ENCODE measurements at places on chromosomes 2 and 18.
A peak's percentile ranks its signal among the peaks of the same experiment; 100 is the strongest.

GRCh38 chr2:80393991-80394390 is 89.4 kb upstream of the LRRTM1 start:
- no peak for DNase-seq

- DNase-seq: peak; percentile 52
Observed at GRCh38 chr2:109736177-109736827, 57.8 kb upstream of the RGPD5 start.

DNA sequence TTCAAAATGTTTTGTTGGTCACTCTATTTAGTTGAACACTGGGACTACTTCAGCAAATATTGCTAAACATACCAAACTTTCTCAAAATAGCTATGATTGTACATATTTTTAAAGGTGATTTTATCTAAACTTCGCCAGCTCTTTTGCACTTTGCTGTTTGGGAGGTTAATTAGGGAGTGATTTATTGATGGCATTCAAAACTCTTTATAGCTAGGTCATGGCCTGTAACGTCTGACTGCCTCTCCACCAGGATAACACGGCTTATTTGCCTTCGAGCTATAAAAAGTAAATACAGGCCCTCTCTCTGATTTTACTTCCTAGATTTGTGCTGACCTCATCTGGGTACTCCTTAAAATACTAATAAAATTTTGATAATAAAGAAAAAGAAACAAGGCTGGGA is 931.9 kb downstream of the DCDC2C start:
- DNase-seq: no peak

- DNase-seq: no peak
Observed at GRCh38 chr18:29226213-29226612, 1049.3 kb upstream of the CDH2 start.

DNA sequence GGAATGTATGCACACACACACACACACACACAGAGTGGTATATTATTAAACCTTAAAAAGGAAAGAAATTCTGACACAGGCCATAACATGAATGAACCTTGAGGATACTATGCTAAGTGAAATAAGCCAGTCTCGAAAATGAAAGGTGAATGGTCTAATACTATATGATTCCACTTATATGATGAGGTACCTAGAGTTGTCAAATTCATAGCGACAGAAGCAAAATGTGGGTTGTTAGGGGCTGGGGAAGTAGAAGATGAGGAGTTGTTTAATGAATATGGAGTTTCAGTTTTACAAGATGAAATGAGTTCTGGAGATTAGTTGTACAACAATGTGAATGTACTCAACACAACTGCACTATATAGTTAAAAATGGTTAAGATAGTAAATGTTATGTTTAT is 118.1 kb downstream of the ABCA12 start:
- no peak for DNase-seq

DNA sequence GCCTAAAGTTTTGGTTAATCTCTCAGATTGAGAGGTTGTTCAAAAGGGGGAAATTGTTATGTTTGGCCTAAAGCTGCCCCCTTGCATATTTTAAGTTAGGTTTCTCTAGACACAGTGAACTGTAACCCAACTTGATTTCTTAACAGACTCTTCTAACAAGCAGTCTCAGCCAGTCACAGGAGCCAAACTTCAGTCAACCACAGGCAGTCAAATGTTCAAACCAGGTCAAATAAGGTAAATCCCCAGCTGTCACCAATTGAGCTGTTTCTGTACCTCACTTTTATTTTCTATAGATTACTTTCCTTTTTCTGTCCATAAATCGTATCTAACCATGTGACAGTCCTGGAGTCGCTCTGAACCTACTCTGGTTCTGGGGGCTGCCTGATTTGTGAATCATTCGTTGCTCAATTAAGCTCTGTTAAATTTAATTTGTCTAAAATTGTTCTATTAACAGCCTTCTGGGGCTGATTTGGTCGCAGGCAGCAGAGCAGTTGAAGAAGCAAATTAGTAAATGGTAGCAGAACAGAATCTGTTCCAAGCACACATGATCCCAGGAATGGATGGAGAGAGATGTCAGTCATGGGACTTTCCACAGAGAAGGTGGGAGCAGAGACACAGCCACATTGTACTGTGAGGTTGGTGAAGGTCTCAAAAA is 16.4 kb upstream of the NFU1 start:
- no peak for DNase-seq

DNA sequence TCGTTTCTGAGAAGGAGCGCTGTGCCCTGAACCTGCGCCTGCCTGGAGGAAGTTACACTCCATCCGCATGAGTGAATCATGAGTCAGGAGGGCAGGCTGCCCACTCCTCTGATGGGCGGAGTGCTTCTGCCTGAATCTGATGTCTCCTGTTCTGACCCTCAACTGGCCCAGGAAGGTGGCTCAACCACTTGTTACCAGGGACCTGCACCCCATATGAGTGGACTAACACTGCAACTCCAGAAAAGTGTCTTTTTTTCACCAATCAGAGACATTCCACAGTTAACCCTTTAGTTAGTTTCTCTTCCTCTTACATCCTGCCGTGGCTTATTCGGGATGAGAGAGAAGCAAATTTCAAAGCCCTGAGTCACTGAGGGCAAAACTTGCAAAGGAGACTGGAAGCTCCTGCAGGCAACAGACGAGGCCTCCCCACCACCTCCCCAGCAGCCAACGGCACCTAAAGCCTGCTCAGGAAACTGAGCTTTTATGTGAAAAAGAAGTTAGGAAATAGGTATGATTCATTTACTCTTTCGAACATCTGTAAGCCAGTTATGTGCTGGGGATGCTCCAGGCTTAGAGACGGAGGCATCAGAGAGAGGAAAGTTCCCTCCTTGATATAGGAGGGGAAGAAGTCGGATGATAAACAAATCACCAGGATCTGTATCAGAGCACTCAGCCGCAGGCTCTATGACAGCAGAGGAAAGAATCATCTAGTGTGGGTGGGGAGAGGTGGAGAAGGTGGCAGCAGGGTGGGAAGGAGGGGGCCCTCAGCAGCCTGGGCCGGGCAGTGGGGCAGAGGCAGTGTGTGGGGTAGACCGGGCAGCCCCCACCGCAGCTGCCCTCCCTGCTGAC is 30.9 kb downstream of the MBP start:
- DNase-seq: peak; percentile 61

GRCh38 chr2:98777076-98777475 is 46.1 kb upstream of the MGAT4A start:
- DNase-seq: no peak

- DNase-seq: no peak
Observed at GRCh38 chr18:48157956-48158355, 227.5 kb upstream of the SMAD2 start.

- no peak for DNase-seq
Observed at GRCh38 chr2:173550143-173550542, 195.5 kb downstream of the CDCA7 start.

DNA sequence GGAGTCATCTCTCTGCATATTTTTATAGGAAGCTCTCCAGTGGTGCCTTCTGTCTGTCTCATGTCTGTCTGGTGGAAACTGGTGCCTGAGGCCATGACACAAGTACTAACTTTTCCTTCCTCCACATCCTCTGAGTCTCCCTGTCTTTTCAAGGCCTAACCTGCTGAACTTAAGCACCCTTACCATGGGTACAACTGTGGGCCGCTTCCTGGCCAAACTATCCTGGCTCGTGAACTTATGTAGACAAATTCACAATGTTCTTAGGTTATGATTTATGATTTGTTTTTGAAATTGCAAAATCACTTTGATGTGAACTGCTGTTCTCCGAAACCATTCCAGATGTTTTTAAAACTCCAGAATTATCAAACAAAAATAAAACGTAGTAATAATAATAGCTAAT is 804.5 kb upstream of the POU3F3 start:
- DNase-seq: no peak

- no peak for DNase-seq
Observed at GRCh38 chr2:69704446-69704845, 37.5 kb upstream of the ANXA4 start.

GRCh38 chr2:4381049-4381448 is 677.7 kb downstream of the DCDC2C start:
- peak; percentile 67 for DNase-seq

- DNase-seq: no peak
Observed at GRCh38 chr18:48040457-48041110, 110.1 kb upstream of the SMAD2 start.

DNA sequence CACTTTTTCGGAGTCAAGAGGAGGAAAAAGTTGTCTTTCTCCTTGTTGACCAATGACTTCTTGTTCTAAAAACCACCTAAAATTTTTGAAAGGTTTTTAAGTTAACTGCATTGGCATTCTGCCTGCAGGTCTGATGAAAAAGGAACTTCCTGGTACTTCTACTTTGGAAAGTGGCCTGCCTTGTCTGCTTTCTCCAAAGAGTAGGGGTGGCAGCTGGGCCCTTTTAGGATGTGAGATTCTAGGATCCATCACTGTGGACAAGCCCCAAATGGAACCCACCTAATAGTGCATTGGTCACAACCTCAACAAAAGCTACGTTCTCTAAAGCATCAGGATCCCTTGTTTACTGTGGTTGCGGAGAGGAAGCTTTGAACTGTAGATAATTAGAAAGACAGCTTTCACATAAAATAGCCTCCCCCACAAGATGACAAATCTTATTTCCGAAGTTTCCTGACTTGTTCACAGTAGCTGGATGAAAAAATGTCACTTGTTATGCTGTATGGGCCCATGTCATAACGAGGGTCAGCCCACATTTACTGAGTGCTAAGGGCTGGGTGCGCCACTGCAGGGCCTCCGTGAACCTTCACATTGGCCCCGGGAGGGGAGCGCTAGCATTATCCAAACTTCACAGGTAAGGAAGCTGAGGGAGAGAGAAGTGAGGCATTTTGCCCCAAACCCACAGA is 17.4 kb downstream of the ASPRV1 start:
- DNase-seq: no peak

GRCh38 chr2:14530506-14530905 is 102.0 kb upstream of the LRATD1 start:
- DNase-seq: no peak

GRCh38 chr18:34965108-34965507 is 76.1 kb upstream of the MAPRE2 start:
- DNase-seq: no peak

- DNase-seq: no peak
Observed at GRCh38 chr2:175536059-175536458, 354.5 kb upstream of the ATP5MC3 start.

GRCh38 chr2:144078106-144078505 is 441.8 kb downstream of the ZEB2 start:
- DNase-seq: no peak

DNA sequence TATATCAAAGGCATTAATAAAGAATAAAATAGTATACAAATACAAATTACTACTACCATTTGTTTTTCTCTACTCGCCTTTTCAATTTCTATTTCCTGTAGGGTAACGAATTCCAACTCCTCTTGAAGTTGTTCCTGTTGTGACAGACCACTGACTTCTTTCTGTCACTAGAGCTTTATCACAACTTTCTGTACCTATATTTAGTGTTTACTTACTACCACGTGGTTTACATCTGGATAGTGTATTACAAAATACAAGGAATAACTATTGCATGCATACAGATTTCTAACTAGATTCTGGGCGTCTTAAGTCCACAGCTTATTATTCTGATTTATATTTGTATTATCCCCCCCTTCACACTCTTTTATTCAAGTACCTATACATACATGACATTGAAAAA is 22.3 kb downstream of the NBAS start:
- no peak for DNase-seq

DNA sequence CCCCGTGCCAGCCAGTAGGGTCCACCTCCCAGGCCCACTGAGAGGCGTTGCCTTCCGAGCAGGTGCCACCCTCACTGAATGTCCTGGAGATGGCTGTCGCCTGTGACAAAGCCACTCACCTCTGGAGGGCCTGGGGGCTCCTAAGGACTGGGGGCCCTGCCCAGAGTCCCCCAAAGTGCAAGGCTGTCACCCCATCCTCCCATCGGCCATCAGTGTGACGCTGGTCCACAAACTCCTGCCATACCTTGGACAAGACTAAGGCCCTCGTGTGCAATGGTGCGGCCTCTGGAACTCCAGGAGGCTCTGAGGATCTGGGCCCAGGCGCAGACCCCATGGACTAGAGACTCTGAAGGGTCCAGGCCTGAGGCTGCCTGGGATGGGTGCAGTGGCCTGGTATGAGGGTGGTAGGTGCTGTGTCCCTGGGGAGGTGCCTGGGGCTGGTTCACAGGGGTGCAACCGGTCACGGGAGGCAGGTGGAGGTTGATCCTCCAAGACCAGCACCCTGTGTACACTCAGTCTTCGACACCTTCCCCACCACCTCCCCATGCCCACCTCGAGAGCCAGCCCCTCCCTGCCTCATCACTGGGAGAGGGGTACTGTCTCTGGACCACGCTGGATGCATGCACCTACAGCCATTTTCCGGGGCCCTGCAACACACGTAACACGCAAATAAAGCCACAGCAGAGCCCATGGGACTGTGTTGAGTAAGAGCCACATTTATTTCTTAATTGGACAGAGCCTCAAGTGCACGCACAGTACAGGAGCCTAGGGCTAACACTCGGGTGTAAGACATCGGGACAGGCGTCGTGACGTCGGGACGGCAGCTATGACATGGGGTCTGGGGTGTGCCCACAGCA is 21.6 kb downstream of the AQP12A start:
- DNase-seq: no peak

- DNase-seq: no peak
Observed at GRCh38 chr2:53098696-53099078, 668.9 kb upstream of the CHAC2 start.

DNA sequence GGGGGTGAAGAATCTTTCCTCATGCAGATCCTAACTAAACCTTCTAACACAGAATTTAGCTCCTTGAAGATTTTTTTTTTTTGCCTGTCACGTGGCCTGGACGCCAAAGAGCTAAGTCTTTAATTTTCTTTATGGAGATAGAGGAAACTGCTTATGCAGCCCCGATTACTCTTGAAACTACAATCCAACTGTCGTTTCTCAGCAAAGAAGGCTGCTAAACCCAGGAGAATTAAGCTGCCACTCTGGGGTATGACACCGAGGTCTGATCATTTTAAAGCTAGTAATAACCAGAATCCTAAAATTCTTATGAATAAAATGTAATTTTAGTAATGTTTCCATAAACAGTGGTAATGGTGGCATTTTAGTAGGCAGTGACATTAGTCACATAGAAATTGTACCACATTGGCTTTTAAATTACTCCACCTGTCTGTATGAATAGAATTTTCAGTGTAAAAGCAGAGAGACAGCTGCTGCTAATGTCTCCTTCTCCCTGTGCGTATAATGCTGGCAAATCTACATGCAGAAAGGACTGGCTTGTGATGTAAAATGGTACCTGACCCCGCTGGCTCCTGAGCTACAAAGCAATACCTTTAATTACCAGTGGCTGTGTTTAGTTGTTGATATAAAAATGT is 86.5 kb downstream of the MEIS1 start:
- no peak for DNase-seq

DNA sequence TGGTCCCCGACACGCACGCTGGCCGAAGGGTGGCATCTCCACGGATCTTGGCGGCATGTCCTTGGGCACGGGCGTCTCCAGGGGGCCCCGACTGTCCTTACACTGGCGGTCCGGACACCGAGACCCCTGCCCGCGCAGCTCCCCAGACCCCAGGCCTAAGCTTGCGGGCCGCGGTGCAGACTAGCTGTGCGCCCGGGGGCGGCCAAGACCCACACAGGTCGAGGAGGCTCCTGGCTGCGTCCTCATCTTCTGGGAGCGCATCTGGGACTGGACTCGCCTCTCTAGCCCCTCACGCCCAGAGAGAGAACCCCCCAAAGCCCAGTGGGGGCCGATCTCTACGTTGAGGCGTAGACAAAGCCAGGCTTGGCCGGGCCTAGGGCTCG is 475 bp upstream of the TWIST2 start:
- no peak for DNase-seq

GRCh38 chr2:201965550-201965949 is 68.1 kb upstream of the FZD7 start:
- no peak for DNase-seq

Data from iPS-NIHi11 (cell line).